Progenitor cell of endocrine pancreas (in vitro differentiated cells): ENCODE measurements at places on chromosomes 1 and 21.

DNA sequence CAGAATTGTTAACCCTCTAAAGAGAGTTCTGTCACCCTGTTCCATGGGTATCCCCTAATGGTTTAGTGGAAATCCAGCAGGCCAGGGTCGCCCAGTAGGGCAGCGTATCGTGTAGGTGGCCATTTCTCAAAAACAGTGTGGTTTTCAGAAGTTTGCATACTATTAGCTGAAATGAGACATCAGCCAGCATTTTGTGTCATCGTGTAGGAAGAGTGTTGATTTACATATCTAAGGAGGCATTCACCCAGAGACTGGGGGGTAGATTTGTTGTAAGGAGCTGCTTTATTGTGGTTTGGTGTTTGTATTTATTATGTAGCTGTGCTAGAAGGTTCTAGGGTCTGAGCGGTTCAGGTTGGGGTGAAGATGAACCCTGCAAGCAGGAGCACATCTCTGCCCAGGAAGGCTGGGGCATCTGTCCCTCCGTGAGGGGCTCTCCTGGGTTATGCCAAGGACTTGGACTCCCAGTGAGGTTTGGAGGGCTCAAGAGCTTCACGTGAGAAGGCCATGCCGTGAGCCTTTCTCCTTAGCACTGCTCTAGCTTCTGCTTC, 174.4 kb downstream of the PGBD5 start:
- DNase-seq: no peak

- no peak for DNase-seq
Measured at GRCh38 chr21:43956670-43957035, 55.5 kb upstream of the TRAPPC10 start.

DNA sequence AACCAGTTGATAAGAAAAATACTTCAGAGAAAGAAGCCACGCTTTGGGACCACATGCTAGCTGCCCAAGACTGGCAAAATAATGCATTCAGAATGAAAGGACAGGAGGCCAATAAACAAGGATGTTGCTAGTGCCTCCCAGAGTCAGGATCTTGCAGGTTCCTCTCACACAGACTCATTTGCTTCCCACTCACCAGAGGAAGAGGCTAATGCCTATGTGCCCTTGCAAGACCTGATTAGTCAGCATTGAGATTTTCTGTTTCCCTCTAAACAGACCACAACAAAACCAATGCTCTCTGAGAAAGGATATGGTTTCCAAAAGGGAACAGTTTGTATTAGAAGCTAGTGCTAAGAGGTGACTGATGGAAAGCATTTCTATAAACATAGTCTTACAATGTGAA, 85.7 kb downstream of the NRDC start:
- DNase-seq: no peak

DNA sequence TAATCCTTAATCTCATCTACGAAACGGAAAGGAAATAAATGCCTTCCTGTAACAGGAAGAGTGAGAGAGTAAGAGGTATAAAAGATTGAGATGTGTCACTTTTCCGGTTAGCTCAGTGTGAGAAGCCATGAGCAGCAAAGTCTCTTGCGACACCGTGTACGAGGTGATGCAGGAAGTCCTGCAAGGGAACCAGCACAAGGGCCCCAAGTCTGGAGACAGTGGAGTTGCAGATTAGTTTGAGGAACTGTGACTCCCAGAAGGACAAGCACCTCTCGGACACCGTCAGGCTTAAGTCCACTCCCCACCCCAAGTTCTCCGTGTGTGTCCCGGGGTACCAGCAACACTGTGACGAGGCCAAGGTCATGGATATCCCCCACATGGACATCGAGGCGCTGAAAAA, 592.3 kb upstream of the ADGRL2 start:
- no peak for DNase-seq

- DNase-seq: no peak
Measured at GRCh38 chr1:5758000-5758858, 234.0 kb downstream of the NPHP4 start.

DNA sequence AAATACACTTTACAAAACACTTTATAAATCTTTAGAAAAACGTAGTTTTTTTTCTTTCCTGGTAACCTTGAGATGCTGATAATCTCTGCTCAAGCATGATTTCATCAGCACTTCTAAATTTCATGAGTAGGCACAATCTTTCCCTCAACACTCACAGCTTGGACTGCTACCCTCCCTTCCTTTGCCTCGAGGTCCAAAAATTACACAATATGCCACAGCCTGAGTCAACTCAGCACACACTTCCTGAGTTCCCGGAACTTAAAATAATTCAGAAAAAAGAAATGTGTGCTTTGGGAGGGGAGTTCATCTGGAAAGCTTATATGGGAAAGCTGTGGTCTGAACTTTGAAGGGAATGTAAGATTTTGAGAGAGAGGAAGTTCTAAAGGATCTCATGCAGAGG, 5.9 kb downstream of the CLCA2 start:
- no peak for DNase-seq

DNA sequence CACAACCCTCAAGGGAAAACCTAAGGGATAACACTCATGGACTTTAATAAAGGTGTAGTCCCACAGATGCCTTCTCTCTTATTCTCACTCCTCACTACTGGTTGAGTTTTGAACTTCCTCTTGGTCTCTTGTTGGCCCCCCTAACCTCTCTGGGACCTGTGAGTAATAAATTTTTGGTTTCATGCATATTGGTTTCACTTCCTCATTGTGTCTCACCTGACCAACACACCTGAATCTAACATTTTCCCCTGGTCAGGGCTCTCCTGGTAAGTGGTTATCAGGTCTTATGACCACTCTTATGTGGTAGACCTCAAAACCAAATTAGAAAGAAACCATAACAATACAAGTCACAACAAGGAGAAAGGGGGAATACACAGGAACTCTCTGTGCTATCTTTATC, 60.5 kb upstream of the PRMT6 start:
- no peak for DNase-seq

DNA sequence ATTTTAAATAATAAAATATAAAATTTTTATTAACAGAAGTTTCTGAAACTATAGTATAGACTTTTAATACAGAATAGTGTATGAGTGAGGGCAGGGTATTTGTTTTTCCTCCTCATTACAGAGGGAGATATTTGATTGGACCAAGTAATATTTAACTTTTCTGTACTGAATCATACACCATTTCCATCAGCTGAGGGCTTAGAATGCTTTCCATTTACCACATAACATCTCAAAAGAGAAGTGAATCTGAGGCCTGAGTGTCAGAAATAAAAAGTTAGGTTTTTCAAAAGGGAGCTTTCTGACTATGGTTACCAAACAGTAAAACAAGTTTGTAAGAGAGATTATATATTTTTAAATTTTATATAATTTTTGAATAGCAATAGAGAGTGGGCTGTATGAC, 29.5 kb downstream of the TLCD4 start:
- no peak for DNase-seq

DNA sequence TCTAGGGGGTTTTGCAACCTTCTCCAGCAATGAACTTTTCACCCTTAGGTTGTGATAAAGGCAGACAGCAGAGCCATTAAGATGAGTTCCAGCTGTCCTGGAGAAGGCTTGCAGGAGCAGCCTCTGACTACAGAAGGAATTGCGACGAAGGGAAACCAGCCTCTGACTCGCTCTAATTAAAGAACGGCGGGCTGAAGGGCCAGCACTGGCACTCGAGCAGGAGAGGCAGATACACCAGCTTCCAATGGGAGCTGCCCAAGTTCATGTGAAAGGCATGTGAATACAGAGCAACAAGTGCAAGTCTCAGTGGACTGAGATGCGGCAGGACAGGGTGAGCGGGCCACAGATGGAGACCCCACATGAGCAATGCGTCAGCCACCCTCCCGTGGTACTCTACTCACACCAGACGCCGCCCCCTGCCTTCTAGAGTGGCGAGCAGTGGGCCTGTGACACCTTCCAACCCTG, 15.7 kb downstream of the RCC2 start:
- no peak for DNase-seq

DNA sequence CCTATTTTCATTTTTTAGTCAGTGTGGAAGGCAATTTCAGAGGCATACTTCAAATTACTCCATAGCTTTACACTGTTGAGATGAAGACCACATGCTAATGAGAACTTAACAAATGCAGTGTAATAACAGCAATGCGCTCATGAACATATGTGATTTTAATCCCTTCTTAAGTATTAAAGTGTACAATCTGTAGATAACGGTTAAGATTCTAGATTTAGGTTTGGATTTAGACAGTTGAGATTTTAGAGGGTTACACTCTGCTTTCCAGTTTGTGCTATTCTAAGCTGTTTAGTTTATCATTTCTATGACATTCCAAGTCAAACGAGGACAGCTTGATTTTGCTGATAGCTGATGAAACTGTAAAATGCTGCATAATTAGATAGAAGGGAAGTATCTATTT, 257.8 kb upstream of the CHRM3 start:
- no peak for DNase-seq

GRCh38 chr1:168732736-168733135, 3.7 kb upstream of the DPT start:
- DNase-seq: no peak
